Brain (organoid and tissue), 16 donors: ENCODE measurements at places on chromosomes 2 and 18. TPM values are rescaled to one million over a fixed set of nuclear protein-coding genes. Genes with fewer than 3 reads are reported as not detected.

The LCT gene
- not detected for polyA plus RNA-seq

The TMEM200C gene
- 4.3 TPM for polyA plus RNA-seq

The RAB17 gene
- 7.5 TPM for polyA plus RNA-seq

The AP1S3 gene
- polyA plus RNA-seq = 0.88 TPM

The SLC19A3 gene
- 2.1 TPM for polyA plus RNA-seq

The MOB1A gene
- 18.6 TPM for polyA plus RNA-seq

The CTNNA2 gene
- polyA plus RNA-seq = 44.8 TPM

The THAP4 gene
- polyA plus RNA-seq = 109 TPM

The IL36RN gene
- not detected for polyA plus RNA-seq

The CYTIP gene
- 0.76 TPM for polyA plus RNA-seq

DNA sequence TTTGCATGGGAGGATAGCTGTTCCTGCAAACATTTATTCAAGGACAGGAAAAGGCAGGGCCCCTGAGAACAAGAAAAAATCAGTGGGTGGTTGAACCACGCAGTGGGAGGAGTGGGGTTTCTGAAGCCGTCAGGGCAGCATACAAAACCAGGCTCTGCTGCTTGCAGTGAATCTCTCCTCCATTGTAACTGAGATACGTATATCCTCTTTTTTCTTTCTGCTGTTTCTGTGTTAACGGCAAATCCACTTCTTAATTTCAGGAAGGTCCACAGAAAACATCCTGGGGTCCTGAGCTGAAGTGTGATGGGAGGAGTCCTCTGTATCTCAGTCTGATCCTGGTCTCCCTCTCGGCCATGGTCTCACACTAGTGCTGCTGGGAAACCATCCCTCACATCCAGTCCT lies 27.2 kb upstream of the KCNF1 start:
- peak; percentile 78 for DNase-seq

DNA sequence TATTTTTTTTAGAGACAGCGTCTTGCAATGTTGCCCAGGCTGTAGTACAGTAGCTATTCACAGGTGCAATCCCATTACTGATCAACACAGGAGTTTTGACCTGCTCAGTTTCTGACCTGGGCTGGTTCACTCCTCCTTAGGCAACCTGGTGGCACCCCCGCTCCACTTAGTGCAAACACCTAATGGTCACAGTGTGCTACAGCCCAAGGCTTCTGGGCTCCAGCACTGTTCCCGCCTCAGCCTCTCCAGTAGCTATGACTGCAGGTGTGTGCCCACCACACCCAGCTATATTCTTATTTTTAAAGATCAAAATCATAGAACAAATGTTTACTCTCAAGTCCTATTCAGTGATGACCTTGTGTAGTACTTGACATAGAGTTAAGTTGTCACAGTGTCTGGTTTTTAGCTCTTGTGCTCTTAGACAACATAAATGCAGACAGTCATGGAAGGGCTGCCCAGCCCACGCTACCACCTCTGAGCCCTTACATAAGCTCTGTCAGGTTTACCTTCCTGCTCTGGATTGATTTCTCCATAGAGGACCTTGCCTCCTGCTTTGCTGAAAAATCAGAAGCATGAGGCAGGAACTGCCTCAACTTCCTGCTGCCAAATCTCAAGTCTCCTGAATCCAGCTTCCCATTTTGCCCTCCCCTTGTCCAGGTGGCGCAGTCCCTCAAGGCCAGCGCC lies 82.2 kb upstream of the SLC1A4 start:
- no peak for DNase-seq

- DNase-seq = no peak
These were observed 47.5 kb downstream of the ZNF638 start for GRCh38 chr2:71379086-71379485.

GRCh38 chr2:240946654-240947053 lies 40.5 kb downstream of the CROCC2 start:
- no peak for DNase-seq

- DNase-seq = peak; percentile 75
These were observed 18.0 kb downstream of the ARID5A start for GRCh38 chr2:96554293-96555145.

DNA sequence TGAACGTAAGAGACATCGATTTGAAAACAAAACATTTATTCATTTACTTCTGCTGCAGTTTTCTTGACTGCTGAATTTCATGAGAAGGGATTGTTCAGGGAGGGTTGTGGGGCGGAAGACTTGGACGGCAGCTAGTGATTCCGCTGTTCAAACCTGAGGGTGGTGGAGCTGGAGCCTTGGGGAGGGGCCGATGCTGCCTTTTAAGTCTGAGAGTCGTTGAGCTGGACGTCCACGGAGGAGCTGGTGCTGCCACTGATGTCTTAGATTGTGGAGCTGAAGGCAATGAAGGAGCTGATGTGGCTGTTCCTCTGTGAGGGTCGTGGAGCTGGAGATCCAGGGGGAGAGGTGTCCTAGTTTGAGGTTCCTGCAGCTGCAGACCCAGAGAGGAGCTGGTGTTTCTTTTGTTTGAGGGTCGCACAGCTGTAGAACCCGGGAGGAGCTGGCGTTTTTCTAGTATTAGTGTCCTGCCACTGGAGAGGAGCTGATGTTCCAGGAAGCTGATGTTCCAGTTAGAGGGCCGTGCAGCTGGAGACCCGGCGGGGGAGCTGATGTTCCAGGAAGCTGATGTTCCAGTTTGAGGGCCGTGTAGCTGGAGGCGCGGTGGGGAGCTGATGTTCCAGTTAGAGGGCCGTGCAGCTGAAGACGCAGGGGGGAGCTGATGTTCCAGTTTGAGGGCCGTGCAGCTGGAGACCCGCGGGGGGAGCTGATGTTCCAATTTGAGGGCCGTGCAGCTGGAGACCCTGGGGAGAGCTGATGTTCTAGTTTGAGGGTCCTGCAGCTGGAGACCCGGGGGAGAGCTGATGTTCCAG lies 150.9 kb downstream of the RTP5 start:
- no peak for DNase-seq

- DNase-seq = no peak
These were observed 247.9 kb downstream of the HDAC4 start for GRCh38 chr2:239152916-239153305.

- no peak for DNase-seq
These were observed 13.3 kb upstream of the PRELID3A start for GRCh38 chr18:12394428-12394827.

- no peak for DNase-seq
These were observed 1103.4 kb downstream of the TSN start for GRCh38 chr2:122858813-122859212.

- no peak for DNase-seq
These were observed 51.1 kb downstream of the TLK1 start for GRCh38 chr2:171109571-171109970.

DNA sequence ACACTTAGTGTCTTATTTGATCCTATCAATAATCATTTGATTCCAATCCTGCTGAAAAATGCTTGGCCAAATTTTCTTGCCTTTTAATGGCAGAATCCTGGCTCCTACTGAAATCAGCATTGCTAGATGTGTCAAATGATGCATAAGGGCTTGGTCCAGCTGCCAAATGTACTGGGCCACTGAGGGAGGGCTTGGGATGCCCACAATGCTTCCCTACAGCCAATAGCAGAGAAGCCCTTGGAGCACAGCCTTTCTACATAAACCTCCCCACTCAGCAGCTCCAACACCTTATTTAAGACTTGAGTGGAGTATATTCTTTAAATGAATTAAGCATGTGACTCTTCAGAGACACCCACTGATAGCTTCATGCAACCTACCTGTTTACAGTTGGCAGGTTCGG lies 3.6 kb downstream of the ALK start:
- no peak for DNase-seq

- no peak for DNase-seq
These were observed 52.0 kb upstream of the TRIM43 start for GRCh38 chr2:95539836-95540235.

DNA sequence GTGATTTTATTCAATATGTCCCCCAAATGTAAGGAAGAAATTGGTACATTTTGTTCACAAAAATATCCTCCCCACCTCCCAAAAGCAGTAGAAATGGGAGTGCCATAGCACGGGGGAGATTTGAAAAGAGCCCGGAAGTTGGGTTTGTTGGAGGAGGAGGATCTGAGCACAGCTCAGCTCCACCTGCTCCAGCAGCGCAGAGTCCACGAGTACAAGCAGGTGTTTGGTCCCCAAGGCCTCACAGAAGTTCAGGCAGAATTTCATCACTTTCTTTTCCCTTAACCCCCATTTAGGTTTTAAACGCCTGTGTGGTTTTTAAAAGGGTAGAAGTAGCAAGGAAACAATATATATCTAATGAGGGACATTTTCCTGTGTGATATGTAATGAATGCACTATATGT lies 56.0 kb downstream of the TRAPPC12 start:
- no peak for DNase-seq

DNA sequence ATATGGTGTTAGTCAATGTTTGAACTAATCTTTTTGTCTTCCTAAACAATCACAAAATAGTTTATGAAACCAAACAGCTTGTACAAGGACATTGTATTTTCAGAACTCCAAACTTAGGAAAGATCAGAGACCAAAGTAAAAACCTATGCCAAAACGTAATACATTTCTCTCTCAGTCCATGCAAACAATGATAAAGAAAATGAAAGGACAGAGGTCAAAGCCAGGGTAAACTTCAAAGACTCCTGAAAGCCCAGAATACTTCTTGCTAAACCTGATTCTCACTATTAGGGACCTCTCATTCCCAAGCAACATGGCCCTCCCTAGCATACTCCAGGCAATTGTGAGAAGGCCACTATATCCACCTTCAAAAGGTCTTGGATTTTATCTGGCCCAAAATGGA lies 105.1 kb upstream of the GALNT5 start:
- DNase-seq = no peak

DNA sequence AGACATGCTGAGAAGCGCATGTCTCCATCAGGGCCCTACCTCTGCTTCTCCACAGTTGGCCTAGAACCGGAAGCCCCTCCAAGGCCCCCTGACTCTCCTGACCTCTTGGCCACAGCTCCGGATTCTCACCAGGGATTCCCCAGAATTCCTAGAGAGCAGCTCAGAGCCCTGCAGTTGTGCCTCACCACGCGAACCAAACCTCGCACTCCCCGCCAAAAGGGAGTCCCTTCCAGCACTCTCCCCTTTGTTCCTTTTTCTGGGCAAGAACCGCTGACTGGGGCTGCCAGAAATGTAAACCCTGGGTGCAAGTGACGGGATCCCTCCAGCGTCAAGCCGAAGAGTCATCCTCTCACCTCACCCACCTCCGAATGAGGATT lies 36.7 kb downstream of the AFF3 start:
- peak; percentile 42 for DNase-seq

DNA sequence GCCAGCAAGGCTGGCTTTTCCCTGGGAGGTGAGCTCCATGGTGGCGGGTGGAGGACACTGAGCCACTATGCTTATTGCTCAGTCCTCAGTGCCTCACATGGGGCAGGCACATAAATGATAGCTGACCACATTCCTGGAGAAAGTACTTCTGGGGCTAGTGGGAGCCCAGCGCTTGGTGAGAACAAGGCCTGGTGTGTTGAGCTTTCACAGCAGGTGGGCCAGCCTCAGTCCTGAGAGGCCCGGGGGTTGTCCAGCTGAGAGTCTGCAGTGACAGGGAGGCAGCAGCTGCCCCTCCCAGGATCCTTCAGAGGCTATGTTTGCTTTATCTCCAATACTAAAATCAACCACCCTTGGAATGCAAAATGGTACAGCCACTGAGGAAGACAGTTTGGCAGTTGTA lies 217.7 kb downstream of the ZBTB7C start:
- no peak for DNase-seq

GRCh38 chr18:35753306-35753910 lies 171.9 kb downstream of the GALNT1 start:
- no peak for DNase-seq

GRCh38 chr2:216246766-216247165 lies 125.5 kb downstream of the MARCHF4 start:
- no peak for DNase-seq

DNA sequence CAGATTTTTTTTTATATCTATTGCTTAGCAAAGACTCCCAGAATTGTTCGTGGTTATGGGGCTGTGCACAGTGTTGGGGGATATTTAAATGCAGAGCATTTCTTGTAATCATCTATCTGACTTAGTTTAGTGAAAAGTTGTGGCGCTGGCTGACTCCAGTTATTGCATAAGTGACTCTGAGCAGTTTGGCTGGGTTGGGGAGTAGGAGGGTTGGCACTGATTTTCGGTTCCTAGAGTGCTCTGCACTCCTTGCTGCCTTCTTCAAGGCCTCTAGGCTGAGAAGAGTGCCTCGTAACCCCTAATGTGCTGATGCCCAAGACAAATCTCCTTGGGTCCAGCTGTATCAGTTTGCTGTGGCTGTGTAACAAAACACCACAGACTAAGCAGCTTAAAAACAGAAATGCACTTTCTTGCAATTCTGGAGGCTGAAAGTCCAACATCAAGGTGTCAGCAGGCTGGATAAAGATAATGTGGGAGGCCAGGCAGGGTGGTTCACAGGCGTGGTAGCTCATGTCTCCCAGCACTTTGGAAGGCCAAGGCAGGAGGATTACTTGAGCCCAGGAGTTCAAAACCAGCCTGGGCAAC lies 6.5 kb upstream of the IMPA2 start:
- no peak for DNase-seq

DNA sequence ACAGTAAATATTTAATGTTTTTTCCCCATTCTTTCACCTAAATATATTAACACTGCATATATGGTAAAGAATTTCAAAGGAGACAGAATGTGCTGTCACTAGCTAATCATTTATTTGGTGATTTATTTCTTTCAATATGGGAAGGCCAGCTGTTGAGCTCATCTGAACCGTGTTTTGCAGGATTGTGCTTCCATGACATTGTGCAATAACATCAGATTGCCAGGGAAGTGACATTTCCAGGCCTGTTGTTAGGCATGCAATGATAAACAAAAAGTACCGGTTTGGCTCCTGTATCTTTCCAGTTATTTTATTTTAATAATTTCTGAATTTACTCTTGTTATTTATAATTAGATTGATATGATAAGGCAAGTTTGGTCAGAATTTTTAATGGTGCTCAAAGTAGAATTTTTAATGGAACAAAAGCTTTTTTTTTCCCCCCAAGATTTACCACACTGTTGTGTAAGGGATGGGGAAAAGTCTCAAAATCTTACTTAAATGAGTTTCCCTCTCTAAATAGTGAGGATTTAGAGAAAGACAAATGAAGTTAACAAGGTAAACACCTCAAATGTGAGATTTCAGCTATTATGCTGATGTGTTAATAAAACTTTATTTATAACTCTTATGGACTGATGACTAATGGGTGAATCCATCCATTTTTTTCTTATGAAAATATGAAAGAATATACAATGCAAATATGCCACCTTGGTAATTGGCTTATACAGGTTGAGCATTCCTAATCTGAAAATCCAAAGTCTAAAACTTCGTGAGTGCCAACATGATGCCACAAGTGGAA lies 52.7 kb downstream of the MALT1 start:
- DNase-seq = no peak

- DNase-seq = no peak
These were observed 27.5 kb downstream of the GNLY start for GRCh38 chr2:85721641-85722040.

GRCh38 chr2:234521536-234521935 lies 24.7 kb upstream of the ARL4C start:
- DNase-seq = peak; percentile 57

DNA sequence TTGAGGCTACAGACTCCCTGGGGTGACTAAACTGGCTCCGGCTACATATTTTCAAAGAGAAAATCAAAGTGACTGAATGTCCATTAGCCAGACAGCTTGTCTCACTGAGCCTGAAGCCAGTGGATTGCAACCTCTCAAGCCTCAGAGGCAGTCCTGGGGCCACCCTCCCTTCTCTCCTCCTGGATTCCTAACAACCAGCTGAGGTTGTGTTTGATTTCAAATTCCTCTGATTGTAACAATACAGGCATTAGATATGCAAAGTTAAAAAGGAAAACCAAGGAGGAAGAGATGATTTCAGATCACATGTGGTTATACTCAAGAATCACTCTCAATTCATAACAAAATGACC lies 101.0 kb upstream of the LMAN1 start:
- no peak for DNase-seq
